ENCODE measurements at places on chromosomes 11 and 22.

DNA sequence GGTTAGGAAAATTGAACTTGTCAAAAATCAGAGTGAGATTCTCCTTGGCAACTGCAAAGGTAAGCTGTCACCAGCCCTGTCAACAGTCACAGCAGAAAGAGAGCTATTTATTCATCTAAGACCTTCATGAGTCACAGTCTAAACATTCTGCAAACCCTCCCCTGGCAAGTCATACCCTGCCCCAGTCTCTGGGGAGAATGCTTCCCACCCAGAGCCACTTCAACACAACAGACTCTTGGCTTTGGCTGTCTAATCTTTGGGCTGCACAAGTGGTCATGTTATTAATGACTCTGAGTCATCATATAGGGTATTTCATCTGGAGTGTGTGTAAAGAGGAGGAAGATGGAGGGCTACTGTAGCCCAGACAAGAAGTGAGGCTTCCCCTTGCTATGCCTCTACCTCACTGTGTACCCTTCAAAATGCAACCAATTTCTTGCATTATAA lies 153.4 kb downstream of the CCDC34 start:
- no peak for DNase-seq

GRCh38 chr11:93541884-93542810 lies 1.0 kb downstream of the SMCO4 start:
- DNase-seq, result no peak

- DNase-seq, result no peak
These were observed 419.8 kb upstream of the LRRC4C start for GRCh38 chr11:41879214-41879613.

- DNase-seq, result no peak
These were observed 460.5 kb downstream of the BRD1 start for GRCh38 chr22:49367041-49367697.

- peak; percentile 21 for DNase-seq
These were observed 449 bp upstream of the TOM1 start for GRCh38 chr22:35299217-35299672.

GRCh38 chr22:41050883-41051282 lies 41.5 kb upstream of the EP300 start:
- DNase-seq, result no peak

GRCh38 chr11:7964873-7965272 lies 374 bp downstream of the NLRP10 start:
- DNase-seq, result no peak

GRCh38 chr22:35868938-35869337 lies 151.3 kb downstream of the APOL5 start:
- no peak for DNase-seq

- DNase-seq, result no peak
These were observed 6.7 kb downstream of the NECTIN1 start for GRCh38 chr11:119722281-119722794.

- no peak for DNase-seq
These were observed at the start of gene IL18BP for GRCh38 chr11:71998649-71999310. IL18BP (plus strand) TSS chr11:71998909; CDS start chr11:71999985, 1,076 bp downstream.

DNA sequence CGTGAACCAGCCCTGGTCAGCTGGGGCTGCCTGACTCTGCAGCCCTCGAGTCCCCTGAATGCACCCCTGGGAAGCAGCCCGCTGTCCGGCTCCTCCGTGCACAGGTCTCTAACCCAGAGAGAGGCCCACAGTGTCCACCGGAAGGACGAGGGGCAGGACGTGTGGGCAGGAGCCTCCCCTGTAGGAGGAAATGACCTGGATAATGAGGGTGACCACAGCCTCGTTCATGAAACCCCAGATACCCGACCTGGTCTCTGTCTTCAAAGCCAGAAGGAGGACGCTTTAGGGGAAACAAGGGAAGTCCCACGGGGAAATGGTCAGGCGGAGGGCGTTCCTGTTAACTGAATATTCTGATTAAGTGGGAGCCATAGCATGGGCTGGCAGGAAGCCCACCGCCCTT lies 23.3 kb downstream of the LIF start:
- no peak for DNase-seq

DNA sequence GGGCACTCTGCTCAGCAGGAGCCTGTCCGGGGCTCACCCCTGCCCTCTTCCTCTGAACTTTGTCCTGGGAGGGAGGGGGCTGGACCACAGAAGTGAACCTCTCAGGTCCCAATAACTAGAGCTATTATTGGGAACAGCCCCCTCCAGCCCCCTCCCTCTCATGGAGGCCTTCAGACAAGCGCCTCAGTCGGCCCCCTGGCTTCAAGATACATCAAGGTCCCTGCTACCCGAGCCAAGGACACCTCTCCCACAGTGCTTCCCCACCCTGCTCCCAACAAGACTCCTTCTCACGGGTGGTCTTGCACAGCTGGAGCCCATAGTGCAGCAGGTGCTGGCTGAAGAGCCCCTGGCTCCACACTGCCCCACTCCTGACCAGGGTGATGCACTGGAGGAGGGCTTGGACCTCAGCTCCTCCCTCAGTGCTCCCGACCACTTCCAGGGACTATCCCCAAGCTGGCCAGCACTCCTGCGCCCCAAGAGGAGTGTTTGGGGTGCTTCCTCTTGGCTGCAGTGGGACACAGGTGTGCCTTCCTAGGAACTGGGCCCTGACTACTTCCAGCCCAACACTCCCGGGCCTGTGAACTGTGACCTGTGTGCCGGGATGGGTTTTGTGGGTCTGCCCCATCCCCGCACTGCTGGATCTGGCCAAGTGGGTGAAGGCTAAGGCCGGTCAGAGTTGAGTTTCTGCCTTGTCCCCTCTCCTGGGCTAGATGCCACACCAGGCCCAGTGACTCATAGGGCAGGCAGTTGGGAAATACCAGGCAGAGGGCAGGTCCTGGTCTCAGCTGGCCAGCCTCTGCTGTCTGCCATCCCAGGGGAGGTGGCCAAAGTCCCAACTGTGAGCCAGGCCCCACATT lies 2.2 kb downstream of the PNPLA2 start:
- DNase-seq, result no peak

- DNase-seq, result no peak
These were observed 946.2 kb downstream of the LRRC4C start for GRCh38 chr11:40513281-40513680.
